HTR-8/SVneo (cell line): ENCODE measurements at places on chromosomes 11 and 22.

DNA sequence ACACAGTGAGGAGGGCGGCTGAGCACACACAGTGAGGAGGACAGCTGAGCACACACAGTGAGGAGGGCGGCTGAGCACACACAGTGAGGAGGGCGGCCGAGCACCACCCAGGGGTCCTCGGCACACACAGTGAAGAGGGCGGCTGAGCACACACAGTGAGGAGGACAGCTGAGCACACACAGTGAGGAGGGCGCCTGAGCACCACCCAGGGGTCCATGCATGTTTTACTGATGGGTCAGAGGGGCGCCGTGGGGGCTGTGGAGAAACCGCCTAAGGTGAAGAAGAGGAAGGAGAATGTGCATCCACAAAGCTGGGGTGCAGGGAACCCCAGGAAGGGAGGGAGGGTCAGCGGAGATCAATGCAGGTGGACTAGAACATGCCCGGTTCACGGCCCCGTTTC lies 461.8 kb downstream of the BRD1 start:
- no peak for DNase-seq

DNA sequence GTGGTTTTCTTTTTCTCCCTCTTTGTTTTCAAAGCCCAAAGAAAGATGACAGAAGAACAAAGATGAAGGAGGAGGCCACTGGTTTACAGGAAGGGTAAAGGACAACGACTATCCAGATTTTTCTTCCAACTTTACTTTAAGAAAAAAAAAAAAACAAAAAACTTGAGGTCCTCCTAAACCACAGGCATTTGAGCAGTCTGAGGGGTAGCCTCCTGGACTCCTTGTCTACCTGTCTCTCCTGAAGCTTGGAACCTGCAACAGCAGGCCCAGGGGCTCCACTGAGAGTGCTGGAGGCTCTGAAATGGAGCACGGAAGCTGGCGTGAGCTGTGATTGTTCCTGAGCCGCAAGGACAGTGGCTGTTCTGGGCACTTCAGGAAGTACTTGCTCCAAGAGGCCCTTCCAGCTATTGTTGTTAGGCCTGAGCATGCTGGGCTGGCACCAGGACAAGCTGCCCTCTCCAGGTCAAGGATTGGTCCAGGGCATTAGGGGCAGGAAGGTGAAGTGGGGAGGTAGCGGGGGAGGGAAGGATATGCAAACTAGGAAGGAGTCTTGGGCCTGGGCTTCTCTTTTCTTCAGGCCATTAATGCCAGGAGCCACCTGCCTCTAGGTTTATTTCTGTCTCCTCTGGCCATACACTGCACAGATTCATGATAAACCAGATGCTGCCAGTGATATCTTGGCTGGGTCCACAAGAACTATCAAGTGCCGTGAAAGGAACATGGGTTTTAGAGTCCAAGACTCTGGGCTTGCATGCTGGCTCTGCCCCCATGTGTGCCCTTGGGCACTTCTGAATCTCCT lies 147.3 kb downstream of the CCDC34 start:
- DNase-seq = no peak

- DNase-seq = peak; percentile 53
These were observed 44.5 kb downstream of the SMCO4 start for GRCh38 chr11:93498641-93499040.

- DNase-seq = no peak
These were observed 4.7 kb upstream of the RANBP1 start for GRCh38 chr22:20111045-20111688.

- no peak for DNase-seq
These were observed 521.5 kb downstream of the LRRC4C start for GRCh38 chr11:40938002-40938401.

- DNase-seq = no peak
These were observed at the start of gene JAML for GRCh38 chr11:118224511-118225188. JAML (minus strand) TSS chr11:118225011; CDS start chr11:118214866, 10,145 bp downstream.

- DNase-seq = no peak
These were observed 46.6 kb downstream of the KCNC1 start for GRCh38 chr11:17781221-17781620.

DNA sequence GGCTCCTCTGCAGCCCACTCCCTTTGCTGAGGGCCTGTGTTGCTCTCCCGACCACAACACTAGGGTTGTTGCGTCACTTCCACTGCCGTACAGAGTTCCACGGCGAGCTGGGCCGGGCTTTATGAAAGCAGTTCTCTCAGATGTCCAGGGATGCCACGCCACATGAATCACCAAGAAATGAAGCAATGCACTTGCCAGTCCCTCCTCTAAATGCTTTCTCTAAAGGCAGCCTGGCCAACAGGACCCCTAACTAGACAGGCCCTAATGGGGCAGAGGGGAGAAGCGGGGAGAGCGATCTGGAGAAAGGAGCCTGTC lies 188.7 kb downstream of the CTTN start:
- no peak for DNase-seq

DNA sequence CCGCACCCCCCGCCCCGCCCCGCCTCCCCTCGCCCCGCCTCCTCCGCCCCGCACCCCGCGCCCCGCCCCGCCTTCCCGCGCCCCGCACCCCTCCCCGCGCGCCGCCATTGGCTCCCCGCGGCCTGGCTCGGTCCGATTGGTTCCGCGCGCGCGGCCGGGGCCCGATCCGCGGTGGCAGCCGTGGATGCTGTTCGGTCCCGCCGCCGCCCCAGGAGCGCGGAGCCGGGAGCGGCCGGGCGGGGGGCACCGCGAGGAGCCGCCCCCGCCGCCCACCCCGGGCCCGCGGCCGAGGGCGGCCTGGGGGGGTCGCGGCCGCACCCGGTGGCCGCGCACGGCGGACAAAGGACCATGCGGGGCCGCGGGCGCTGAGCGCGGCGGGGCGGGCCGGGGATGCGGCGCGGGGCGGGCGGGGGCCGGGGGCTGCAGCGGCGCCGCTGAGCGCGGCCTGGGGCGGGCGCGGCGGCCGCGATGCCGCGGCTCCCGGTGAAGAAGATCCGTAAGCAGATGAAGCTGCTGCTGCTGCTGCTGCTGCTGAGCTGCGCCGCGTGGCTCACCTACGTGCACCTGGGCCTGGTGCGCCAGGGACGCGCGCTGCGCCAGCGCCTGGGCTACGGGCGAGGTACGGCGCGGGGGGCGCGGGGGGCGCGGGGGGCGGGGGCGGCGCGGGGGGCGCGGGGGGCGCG lies at the start of gene B4GALNT4:
B4GALNT4 (plus strand) TSS at position 164 of the 683 bp plus-strand sequence; CDS start at position 469, 305 bp downstream.
- no peak for DNase-seq

GRCh38 chr22:40237241-40237640 lies 59.5 kb downstream of the TNRC6B start:
- no peak for DNase-seq

- no peak for DNase-seq
These were observed 478 bp downstream of the FAU start for GRCh38 chr11:65121447-65121864.

GRCh38 chr11:11229647-11230046 lies 123.4 kb downstream of the CSNK2A3 start:
- DNase-seq = no peak

GRCh38 chr22:35560366-35560765 lies 19.7 kb downstream of the RASD2 start:
- DNase-seq = no peak

- no peak for DNase-seq
These were observed 185.4 kb upstream of the CNTN5 start for GRCh38 chr11:98835335-98835734.

DNA sequence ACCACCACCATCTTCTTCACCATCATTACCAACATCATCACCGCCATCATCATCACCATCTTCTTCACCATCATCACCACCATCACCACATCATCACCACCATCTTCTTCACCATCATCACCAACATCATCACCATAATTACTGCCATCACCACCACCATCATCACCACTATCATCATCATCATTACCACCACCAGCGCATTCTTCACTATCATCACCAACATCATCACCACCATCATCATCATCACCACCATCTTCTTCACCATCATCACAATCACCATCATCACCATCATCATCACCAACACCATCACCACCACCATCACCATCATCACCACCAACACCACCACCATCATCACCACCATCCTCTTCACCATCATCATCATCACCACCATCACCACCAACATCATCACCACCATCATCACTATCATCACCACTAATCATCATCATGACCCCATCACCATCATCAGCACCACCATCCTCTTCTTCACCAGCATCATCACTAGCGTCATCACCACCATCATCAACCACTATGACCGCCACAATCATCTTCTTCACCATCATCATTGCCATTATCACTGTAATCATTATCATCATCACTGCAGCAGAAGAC lies 303.8 kb downstream of the CTTN start:
- DNase-seq = no peak

GRCh38 chr11:110176366-110177085 lies 83.3 kb downstream of the ZC3H12C start:
- peak; percentile 56 for DNase-seq

- no peak for DNase-seq
These were observed 132.4 kb upstream of the ANO3 start for GRCh38 chr11:26199331-26200095.

- DNase-seq = no peak
These were observed 7.6 kb upstream of the FOLR3 start for GRCh38 chr11:72127923-72128322.

GRCh38 chr11:1920128-1920908 lies 815 bp downstream of the TNNT3 start:
- no peak for DNase-seq

DNA sequence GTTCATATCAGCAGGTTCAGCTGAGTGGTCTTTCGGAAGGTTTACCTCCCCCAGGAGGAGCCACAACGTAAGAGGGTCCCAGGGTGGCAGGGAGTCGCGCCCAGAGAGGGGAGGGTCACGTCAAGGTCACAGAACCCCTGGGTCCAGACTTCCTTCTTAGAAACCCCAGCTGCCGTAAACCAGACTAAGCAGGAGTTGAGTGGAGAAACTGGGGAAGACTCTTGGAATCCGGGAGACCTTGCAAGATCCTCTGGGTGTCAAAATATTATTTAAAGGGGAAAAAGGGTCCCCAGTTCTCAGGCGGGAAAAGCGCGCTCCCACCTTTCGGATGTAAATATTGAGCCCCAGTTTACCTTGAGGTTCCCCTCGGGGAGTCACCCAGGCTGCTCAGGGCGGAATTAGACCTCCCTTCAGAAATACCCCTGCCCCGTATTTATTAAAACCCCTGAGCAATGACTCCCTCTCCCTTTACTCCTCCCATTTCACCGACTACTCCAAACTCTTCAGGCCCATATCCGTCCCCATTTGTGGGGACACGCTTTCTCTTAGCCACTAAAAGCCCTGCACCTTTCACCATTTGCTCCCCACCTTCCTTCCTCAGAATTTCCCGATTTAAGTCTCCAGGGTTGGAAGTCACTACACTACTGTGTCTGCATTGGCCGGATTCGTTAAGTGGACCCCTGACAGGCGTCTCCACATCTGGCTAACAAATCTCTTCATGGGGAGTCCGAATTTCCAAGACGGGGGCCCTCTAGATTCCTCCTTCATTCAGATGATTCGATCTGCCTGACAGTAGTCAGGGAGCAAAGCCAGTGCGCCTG lies 4.2 kb downstream of the SLC17A6 start:
- DNase-seq = no peak

DNA sequence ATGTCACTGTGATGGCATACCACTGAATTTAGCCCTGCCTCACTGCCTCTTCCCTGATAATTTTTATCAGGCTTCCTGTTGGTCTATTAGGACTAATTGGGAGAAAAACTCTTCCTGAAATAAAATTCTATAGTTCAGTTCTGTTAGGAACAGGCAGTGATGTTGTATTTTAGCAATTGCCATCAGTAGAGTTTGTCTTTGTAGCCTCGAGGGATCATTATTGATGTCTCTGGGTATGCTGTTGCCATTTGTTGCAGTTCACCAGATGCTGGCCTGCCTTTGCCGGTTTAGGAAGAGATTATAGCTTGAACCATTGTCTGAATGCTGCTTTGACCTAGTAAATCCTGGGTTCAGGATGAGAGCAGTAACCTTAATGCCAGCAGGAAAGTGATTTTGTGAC lies 41.0 kb downstream of the KDM2A start:
- no peak for DNase-seq

DNA sequence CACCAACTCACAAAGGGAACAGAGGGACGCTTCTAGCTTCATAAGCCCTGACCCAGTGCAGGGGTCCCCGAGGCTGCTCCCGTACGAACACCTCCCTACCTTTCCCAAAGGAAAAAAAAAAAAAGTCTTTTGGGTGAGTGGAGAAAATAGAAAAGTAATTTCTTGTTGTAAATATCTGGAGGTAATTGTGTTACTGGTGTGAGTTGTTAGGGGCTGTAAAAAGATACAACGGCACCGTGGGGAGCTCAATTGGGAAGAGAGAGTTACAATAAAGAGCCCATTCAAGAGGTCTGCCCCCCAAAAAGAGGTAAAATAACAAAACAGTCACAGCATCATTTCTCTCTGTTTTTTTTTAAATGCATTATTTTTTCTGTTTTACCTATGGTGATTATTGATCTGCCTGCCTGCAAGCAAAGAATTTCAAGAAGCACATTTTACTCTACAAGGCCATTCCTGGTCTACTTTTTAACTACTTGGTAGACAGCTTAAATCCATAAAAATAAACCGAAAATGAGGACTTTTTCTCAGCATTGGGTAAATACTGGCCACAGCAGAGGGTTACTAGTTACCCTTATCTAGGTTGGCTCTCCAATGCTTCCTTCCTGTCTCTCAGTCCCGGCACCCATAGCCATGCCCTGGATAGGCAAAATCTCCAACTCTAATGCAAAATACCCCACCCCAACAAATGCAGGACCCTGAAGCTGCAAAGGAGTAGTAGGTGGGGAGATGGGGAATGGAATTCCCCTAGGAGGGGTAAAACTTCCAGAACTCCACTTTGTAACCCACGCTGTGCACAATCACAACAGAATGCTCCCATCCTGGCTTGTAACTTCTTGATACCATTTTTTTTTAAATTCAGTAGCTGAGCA lies 3.1 kb downstream of the PAX6 start:
- DNase-seq = no peak

DNA sequence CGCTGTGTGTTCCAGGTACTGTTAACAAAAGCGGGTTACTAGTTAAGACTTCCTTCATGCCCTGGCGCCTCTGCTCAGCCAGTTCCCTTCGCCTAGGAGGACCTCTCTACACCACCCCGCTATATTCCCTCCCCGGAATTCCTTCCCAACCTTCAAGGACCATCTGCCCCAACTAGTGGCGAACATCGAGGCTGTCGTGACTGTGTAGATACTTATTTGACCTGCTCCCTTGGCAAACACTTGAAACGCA lies 450 bp upstream of the BCL2L13 start:
- peak; percentile 53 for DNase-seq
